ENCODE measurements at places on chromosomes 1 and 21.
A peak's percentile ranks its signal among the peaks of the same experiment; 100 is the strongest.

DNA sequence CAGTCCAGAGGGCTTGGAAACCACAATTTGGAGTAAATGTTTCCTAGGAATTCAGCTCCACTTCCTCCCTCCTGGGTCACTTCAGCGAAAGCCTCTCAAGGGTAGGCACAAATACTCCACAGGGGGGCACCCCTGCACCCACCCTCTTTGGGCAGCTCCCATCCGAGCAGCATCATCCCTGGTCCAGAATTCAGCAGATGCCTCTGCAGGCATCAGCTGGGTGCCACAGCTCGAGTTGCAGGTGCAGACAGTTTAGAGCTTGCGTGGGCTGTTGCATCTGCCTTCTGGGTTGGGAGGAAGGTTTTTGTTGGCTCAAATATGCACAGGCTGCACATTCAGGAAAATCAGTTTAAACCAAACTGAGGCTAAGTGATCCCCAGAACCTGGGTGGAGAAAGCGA is 25.0 kb downstream of the KANK4 start:
- DNase-seq = no peak

GRCh38 chr1:87089823-87090222 is 175.4 kb downstream of the HS2ST1 start:
- no peak for DNase-seq

DNA sequence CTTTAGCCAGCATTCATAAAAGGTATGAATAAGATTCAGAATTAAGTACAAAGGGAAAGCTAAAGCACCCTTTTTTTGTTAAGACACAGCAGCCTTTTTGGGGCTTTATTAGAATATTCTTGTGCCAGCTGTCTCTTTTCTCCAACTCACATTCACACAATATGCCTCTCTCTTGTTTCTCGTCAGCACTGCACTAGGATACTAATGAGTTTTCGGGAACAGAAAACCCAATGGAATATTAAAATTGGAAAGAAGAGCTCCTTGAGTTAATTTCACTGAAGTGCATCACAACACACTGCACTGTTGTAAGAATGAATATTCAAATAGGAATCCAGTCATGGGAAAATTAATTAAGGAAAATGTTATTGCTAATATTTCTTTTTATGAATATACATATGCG is 410.4 kb upstream of the BEND5 start:
- DNase-seq = no peak

- DNase-seq = peak; percentile 52
These were observed 8.2 kb downstream of the CEP170 start for GRCh38 chr1:243246916-243247315.

DNA sequence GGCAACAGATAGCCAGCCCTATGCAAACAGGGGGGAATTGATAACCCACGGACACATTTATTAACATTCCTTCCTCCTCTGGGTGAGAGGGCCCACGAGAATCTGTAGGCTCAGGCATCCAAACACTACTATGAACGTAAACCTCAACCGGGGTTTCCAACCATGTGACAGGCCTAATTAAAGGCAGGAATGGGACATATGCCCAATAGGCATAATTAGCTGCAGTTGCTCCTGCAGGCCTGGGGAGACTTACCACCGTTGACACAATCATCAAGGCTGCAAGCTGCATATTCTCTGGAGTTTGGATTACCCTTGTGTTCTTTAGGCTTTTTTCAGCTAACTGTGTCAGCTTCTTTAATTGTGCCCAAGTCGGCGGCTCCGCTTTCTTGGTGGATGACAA is 22.2 kb upstream of the GBP1 start:
- DNase-seq = no peak

Measured in fibroblast of pulmonary artery (primary cell).